ENCODE measurements at places on chromosomes 3 and 15. TPM values are rescaled to one million over a fixed set of nuclear protein-coding genes. Genes with fewer than 3 reads are reported as not detected.

Gene COPS2
- 76.2 TPM for polyA plus RNA-seq

Gene MCF2L2
- 9.3 TPM for polyA plus RNA-seq

Gene C2CD4B
- polyA plus RNA-seq, result not detected

Gene CASR
- not detected for polyA plus RNA-seq
